ENCODE measurements at places on chromosomes 5 and 9.

- no peak for DNase-seq
Measured at GRCh38 chr5:139061274-139061673, 136.9 kb downstream of the SIL1 start.

DNA sequence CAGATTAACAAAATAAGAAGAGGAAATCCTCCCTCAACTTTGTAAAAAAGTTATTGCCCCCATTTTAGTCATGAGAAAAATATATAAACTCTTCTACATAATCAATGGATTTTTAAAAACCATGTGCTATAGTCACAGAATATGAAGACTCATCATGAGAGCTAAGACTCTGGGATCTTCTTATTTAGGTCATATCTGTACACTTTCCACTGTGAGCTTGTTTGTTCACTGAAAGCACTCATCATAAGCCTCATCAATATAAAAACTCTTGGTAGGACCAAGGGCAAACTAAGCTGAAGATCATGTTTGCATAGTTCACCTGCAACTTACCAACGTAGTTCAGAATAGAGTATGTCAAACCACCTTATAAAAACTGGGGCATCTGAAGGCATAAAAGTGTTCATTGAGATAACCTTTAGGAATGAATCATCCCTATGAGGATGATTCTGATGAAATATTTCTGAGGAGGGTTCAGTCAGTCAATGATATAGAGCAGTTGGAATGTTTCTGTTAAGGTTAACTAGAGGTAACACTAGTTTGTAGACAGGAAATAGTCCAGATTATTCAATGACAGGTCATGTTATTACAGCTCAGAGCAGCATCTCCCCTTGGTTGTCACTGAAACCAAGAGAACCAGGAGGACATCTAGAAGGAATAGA lies 289.9 kb upstream of the SMC2 start:
- no peak for DNase-seq

- DNase-seq: no peak
Measured at GRCh38 chr5:35416217-35416988, 186.1 kb upstream of the PRLR start.

- no peak for DNase-seq
Measured at GRCh38 chr5:124841829-124842712, 95.6 kb upstream of the ZNF608 start.

- DNase-seq: no peak
Measured at GRCh38 chr5:150517272-150518152, 9.6 kb downstream of the NDST1 start.

DNA sequence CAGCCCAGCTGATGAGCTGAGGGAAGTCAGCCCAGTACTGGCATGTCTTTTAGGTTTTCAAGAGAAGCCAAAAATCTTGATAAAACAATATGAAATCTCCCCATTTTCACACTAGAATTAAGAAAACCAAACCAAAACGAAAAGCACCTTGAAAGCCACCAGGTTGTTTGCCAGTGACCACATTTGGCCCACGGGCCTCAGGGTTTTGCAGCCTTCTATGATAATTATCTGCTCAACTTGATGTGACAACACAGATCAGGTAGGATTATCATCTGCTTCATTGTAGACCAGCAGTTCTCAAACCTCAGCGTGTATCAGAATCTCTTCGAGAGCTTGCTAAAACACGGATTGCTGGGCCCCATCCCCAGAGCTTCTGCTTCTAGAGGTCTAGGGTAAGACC lies 101.4 kb downstream of the GALNT10 start:
- DNase-seq: no peak

GRCh38 chr9:28215536-28216299 lies 642.4 kb upstream of the C9orf72 start:
- no peak for DNase-seq

- peak; percentile 20 for DNase-seq
Measured at GRCh38 chr5:141734501-141735229, 52.6 kb upstream of the ARAP3 start.

- DNase-seq: no peak
Measured at GRCh38 chr9:134438195-134438788, 112.0 kb downstream of the RXRA start.

GRCh38 chr5:176734756-176735342 lies 75.5 kb upstream of the UNC5A start:
- DNase-seq: no peak

DNA sequence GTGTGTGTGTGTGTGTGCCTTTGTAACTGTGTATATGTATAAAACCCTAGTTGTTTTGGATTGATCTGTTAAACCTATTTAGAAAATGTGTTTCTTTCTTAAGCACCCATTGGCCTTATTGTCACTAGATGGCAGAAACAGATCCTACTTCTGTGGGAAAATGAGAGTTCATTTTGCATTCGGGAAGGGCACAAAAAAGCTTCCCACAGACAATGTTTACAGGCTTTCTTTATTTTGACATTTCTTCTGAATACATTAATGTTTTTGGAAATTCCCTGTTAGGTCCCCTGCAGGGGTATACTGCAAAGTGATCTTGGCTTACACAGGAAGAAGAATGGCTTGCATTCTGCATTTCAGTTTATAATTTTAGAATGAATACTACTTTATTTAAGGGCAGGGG lies 481.8 kb upstream of the ARRDC3 start:
- no peak for DNase-seq

DNA sequence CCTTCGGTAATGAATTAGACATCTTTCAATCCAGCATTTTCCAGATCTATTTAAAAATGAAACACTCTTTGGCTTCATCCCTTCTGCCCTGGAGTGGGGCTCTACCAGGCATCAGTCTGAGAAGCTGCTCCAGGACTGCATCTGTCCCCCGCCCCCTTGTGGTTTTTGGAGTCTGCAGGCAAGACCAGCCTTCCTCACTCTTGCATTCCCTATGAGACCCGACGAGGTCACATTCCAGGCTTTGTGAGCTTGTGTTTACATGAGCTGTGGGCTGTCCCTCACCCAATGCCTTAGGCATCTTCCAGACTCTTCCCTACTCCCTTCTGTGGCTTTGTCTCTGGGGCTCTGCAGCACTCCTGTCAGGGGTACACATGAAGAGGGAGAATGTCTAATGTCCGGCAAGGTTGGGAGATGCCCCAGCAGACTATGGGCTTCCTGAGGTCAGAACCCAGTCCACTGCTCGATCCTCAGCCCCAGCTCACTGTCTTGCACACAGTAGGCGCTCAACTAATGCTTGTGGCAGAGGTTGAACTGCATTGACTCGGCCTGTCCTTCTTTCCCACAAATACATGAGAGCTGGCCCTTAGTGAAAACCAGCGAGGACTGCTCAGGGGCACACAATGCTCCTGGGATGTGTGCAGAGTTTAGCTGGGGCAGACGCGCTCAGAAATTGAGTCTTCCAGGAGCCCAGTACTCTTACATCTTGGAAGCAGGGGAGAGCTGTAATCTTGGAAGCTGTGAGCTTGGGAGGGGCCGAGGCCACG lies 11.7 kb upstream of the GADD45G start:
- DNase-seq: no peak

GRCh38 chr5:115209279-115209678 lies 39.6 kb upstream of the TRIM36 start:
- DNase-seq: peak; percentile 57

DNA sequence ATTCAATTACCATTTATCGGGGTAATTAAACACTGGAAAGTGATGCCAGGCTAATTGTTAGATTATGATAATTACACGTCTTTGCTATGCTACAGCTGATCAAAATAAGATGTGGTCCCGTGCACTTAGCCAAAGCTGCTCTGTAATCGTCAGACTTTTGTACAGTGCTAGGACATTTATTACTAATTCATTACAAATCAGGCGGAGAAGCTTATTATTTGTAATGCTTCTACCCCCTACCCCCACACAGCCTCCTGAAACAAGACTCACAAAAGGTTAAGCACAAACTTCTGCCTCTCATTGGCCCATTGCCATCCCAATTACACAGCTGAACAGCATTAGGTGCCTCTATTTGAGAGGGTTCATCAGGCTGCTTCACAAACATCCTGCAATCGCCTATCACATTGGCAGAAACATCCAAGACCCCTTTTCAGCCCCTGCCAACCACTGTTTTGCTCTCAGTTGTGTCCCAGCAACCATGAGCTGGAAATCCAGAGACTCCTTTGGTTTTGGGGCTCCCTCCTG lies 232.7 kb downstream of the EFNA5 start:
- no peak for DNase-seq

All from CD4-positive, alpha-beta T cell treated with Interleukin-17A for 1 hour (primary cell).